ENCODE measurements at places on chromosomes 16 and 17.

DNA sequence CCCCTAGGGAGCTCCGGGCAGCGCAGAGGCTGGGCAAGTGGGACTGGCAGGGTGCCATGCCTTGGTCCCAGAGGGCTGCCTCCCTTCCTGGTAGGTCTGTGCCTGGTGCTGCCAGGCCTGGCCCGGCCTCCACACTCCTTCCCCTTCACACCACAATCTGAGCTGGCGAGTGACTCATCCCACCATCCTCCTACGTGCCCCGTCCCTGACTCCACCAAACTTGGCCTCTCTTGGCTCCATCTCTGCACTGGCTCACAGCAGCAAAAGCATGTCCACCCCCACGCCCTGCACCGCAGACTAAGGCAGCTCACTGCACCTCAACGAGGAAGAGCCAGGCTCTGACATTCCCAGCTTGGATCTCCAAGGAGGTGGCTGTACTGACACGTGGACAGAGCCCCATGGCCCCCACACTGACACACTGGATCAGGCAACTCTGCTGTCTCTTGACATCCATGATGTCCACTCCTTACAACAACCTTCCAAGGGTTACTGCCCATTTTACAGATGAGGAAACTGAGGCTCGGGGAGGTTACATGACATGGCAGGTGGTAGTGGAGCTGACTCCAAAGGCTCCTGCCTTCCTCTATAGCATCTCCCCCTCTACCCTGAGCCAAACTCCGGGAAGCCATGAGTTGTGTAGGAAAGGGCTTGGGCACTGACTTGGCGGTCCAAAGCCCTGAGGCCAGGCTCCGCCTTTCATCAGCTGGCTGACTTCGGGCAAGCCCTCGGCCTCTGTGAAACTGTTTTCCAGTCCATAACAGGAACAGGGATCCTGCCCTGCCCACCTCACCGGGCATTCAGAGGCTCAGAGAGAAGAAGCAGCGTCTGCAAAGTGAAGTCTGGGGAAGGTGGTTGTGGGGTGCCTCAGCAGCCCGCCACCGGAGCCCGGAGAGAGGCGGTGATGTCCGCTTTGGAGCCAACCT lies 20.1 kb upstream of the KRT19 start:
- peak; percentile 52 for DNase-seq

DNA sequence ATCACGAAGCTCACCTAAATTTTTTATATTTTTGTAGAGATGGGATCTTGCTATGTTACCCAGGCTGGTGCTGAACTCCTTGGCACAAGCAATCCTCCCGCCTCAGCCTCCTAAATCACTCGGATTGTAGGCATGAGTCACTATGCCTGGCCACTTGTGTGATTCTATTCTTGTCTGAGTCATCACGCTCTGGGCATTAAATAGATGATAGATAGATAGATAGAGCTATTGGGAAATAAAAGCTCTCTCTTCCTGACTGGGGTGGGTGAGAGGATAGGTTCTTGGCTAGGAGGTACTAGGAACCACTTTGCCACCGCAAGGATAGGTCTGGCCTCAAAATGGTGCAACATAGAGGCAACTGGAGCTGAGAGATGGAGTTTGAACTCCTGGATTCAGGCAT lies 21.4 kb upstream of the CACNG3 start:
- DNase-seq: no peak

DNA sequence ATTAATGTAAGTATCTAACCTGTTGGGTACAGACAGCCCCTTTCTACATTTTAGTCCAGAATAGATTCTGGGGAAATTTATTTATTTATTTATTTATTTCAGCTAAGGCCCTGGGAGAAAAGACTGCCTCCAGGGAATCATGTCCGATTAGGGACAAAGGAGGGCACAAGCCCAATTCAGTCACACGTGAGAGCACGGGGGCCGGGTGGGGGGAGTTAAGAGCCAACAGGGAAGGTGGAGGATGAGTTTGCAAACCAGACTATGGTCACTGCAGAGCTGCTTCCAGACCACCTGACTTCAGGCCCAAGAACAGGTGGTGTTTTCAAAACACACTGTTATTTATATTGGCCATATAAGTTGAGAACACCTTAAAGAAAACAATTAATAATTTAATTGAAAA lies 1.6 kb upstream of the ZFHX3 start:
- DNase-seq: no peak

DNA sequence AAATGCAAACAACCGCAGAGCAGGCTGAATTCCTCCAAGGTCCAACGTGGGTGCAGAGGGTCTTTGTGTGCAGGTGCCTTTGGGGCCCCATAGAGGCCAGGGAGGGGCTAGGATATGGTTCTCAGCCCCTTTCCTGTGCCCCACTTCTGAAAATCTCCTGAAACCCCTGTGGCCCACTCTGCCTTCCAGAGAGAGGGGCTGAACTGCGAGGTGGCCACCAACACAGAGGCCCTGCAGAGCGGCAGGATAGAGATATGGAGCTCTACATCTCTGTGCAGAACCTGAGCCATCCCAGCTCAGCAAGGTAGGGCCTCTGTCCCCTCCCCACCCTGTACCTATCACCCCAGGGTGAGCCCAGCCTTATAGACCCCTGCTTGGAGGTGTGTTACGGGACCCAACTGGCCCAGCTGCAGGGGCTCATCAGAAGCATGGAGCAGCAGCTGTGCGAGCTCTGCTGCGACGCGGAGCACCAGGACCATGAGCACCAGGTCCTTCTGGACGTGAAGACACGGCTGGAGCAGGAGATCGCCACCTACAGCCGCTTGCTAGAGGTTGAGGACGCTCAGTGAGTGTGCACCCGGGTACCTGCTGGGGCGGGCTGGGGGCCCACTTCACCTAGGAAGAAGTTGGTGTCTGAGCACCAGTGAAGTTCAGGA lies 5.5 kb downstream of the USP6 start:
- no peak for DNase-seq

GRCh38 chr17:48755356-48755755 lies 26.8 kb upstream of the HOXB13 start:
- DNase-seq: no peak

DNA sequence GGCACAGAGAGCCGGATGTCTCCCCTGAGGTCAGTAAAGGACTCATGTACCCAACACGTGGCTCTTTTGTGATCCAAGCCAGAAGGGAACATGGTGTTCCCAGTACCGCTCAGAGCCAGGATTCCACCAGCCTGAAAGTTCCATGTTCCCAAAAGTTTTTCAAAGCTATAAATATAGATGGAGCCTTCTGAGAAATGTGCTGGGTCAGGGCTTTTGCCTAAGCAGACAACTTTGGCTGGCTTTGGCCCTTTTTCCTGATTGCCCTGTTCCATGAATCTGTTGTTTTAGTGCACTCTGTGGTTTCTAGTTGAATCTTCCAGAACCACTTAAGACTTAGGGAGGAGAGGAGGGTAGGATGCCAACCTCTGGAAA lies 128.5 kb upstream of the HS3ST2 start:
- DNase-seq: no peak

DNA sequence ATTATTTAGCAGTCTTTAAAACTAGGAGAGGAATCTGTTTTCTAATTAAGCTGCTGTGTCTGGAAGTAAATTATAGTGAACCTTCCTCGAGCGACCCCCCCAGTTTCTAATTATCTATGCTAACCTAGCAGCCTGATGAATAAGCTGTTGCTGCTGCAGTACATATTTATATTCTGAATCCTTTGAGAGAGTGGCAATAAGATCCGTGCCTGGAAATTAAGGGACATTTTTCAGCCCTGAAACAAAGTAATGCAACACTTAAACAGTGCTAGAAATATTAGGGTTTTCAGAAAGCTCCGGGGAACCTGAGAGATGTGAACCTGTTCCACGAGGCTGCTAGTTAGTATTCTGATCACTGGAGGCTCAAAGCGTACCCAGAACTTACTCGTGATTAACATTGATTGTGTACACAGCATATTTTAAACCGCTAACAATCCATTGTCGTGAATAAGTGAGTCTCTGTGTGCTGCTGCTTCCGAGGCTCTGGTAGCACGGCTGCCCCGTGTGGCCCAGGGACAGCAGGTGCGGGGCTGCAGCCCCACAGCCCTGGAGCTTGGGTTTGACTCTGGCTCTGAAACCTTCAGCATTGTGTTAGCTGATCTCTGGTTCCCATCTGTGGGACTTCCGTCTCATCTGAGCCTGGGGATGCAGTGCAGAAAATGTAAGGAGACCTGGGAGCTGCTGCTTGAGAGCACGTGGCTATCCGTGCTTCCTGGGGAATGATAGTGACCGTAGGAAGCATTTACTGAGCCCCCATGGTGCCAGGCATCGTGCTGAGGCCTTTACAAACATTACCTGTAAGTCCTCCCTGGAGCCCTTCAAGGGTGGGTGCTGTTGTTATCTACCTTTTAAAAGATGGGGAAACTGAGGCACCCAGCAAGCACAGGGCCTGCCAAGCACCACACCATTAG lies 190.9 kb upstream of the CHMP6 start:
- DNase-seq: no peak

DNA sequence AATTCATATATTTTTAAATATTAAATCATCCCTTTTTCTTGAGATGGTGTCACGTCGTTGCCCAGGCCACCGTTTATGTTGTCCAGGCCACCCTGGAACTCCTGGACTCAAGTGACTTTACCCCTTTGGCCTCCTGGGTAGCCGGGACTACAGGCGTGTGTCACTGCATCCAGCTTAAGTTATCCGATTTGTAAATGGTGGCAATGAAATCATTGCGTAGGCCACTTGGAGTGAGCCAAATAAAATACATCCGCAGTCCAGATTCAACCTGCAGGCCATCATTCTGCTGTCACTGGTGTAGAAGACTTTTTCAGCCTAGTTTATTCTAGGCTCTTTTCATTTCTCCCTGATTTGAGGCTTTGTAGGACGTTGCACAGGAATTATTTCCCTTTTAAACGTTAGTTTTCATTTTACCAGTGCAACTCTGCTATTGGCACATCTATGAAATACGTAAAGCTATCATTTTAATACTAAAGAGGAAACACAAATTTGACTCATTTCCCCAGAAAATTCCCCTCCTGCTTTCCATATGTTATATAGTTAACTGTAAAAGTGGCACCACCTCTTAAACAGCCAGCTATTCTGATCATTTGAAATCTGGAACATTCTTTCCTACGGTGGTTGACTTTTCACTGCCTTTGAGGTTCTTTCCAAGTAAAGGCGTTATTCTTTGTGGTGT lies 449.8 kb downstream of the MAF start:
- DNase-seq: no peak

GRCh38 chr17:50866950-50867362 lies 802 bp upstream of the TOB1 start:
- DNase-seq: no peak

GRCh38 chr16:83689385-83689831 lies 118.4 kb upstream of the HSBP1 start:
- DNase-seq: peak; percentile 37

- peak; percentile 95 for DNase-seq
These were observed 11.2 kb downstream of the MRPL27 start for GRCh38 chr17:50361561-50362480.

DNA sequence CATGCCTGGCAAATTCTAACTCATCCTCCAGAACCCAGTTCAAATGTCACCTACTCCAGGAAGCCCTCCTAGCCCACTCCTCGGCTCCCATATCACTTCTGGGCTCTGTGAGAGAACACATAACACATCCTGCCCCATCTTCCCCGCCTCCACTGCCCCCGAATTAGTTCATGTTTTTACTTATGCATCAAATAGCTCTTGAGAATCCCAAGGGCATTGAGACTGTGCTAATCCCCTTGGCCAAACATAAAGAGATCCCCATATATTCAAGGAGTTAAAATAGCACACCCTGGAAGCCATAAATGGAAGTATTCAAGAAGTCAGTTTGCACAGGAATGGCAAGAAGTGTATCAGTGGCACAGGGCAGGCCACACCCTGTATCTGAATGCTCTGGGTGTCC lies 2.0 kb upstream of the CREBBP start:
- DNase-seq: no peak

DNA sequence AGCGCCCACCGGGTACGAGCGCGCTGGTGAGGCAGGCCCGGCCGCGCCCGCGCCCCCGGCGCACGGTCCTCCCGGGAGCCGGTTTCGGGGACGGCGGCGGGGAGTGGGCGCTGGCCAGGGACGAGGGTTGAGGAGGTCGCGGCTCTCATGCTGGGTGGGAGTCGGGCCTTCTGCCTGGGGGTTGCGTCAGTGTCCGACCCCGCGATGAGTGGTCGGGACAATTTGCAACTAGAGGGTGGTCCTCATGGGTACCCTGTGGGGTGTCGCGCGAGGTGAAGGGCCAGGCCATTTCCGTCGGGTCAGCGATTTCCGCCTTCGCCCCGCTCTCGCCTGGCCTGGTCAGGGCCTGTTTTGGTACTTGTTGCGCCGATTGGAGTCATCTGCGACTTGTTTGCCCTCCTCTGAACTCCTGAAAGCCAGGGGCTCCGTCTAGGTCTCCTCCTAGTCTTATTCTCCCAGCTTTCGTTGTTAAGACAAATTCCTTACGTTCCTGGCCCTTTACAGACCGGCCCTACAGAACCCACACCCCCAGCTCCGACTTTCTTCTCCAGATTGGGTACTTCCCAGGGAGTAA lies 14.9 kb downstream of the NAA60 start:
- peak; percentile 18 for DNase-seq

GRCh38 chr17:68560966-68561720 lies 40.0 kb downstream of the FAM20A start:
- DNase-seq: no peak

DNA sequence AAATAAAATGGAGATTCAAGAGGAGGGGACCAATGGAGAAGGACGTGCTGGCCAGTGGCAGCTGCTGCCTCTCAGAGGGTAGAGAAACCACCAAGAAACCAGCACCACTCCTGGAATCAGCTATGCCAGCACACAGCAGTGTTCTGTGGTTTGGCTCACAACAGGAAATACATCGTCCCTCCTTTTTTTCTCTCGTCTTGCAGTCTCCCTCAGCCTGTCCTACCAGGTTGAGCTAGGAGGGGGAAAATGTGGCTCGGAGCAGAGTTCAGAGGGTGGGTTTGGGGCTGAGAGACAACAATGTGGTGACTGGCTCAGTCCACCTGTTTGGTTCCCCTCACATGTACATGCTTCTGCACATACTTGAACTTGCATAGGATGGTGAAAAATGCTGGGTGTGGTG lies 19.9 kb upstream of the SLC16A5 start:
- peak; percentile 53 for DNase-seq

DNA sequence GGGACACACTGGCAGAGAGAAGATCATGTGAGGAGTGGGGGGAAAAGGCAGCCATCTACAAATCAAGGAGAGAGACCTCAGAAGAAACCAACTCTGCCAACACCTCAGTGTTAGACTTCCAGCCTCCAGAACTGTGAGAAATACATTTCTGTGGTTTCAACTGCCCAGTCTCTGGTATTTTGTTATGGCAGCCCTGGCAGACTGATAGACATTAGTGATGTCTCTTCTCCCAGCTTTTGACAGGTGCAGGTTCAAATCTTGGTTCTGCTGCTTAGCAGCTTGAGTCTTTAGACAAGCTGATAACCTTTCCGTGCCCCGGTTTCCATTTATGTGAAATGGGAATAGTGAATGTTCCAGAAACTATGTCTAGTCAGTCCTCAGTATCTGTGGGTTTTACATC lies 199.5 kb downstream of the SNX29 start:
- no peak for DNase-seq

- DNase-seq: no peak
These were observed 29.4 kb upstream of the BAHCC1 start for GRCh38 chr17:81365601-81366585.
